Stimulated activated CD4-positive, alpha-beta T cell treated with anti-CD3 and anti-CD28 coated beads, Interleukin-12 subunit alpha, Interleukin-12 subunit beta, amount 100 ng/mL, for 48 hours (primary cell): ENCODE measurements at places on chromosomes 4 and X.

GRCh38 chrX:10157032-10157341 is 212 bp downstream of the CLCN4 start:
- DNase-seq = no peak

GRCh38 chrX:130080791-130081367 is 29.4 kb downstream of the ELF4 start:
- DNase-seq = no peak

- no peak for DNase-seq
These were observed 1920.6 kb downstream of the ARAP2 start for GRCh38 chr4:34323549-34324320.

GRCh38 chrX:142156567-142156966 is 48.5 kb downstream of the MAGEC2 start:
- DNase-seq = no peak

GRCh38 chrX:21683941-21684340 is 25.8 kb upstream of the KLHL34 start:
- no peak for DNase-seq

GRCh38 chr4:112060212-112060611 is 85.0 kb upstream of the FAM241A start:
- no peak for DNase-seq

DNA sequence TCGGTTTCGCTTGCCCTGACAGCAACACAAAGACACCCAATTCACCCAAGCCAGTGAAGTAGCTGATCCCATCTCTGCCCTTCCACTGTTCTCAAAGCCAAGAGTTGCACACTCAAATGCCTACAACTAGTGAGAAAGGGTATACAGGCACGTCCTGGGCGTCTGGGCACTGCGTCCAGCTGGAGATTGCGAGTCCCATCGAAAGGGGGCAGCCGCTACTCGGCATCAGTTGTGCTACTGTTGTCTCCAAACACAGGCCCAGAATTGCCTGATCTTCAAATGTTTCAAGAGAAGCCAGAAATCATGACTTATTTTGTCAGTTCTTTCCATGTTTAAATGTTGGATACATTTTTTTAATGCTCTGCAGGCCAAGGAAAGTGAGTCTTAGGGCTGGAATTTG is 487.8 kb downstream of the BCOR start:
- DNase-seq = no peak

DNA sequence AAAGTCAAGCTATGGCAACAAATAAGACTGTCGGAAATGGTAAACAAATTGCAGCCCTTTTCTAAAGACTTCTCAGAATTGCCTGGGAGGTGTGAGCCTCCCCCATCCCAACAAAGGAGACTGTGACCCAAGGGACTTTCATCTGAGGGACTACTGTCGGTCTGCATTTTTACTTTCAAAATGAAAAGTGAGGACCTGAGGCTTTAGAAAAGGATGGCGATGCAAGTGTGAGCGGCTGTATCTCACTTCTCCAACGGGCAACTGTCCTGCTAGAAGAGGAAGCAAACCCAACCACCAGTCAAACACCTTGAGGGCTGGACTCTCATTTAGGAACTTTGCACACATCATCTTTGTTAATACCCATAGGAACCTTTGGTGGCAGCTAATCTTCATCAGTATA is 62.6 kb upstream of the CLNK start:
- no peak for DNase-seq

DNA sequence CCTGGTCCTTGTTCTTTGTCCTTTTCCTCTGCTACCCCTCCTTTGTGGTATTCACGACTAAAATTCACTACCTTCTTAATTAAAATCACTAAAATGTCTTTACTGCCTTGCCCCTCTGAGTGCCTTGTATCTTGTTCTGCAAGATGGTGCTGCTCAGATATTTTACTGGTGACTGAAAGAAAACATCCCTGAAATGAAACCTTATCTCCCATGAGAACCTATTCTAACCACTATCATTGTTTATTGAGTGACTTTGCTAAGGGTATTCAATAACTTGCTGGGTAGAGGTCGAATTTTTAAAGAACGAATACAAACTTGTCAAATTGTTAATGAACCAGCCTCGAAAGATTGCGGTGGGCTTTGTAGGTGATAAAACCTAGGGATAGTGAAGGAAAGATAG is 52.8 kb downstream of the SPRY1 start:
- no peak for DNase-seq
